Esophagus squamous epithelium (tissue), 5 donors: ENCODE measurements at places on chromosomes 5 and 9.

DNA sequence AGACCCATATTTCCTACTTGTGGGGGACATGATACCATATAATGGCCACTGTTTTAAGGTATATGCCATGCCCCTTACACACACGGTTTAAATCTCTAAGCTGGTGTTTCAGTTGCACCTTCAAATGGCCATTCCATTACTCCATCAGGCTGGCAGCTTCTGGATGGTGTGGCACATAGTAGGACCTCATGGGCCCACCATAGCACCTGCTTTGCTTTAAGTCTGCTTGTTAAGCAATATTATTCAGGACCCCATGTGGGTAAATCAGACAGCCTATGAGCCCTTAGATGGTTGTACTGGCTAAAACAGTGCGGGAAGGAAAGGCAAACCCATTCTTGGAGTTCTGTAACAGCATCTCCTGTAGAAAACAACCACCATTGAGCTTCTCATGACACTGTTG lies 27.4 kb upstream of the PANK3 start:
- DNase-seq: no peak

DNA sequence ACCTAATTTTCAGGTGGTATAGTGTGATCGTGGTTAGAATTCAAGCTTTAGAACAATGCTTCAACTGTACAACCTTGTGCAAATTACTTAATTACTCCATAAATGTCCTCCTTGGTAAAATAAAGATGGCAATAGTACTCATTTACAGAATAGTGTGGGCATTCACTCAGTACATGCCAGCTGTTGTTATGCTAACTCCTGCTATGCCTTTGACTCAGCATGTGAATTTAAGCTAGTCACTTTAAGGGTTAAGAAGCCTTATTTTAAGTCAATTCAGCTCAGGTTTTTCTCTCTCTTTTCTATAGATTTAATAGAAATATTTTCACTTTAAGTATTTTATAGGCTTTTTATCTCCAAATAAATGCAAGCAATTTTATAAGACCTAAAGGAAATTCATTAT lies 335.6 kb upstream of the ITGA1 start:
- DNase-seq: no peak

- no peak for DNase-seq
Measured at GRCh38 chr5:76521240-76521758, 101.9 kb downstream of the F2RL2 start.

GRCh38 chr9:94933511-94933828 lies 207.0 kb downstream of the AOPEP start:
- no peak for DNase-seq

GRCh38 chr9:34456746-34457145 lies 1.6 kb downstream of the FAM219A start:
- DNase-seq: no peak

GRCh38 chr9:113682297-113682771 lies 193.8 kb upstream of the ZNF618 start:
- DNase-seq: no peak

DNA sequence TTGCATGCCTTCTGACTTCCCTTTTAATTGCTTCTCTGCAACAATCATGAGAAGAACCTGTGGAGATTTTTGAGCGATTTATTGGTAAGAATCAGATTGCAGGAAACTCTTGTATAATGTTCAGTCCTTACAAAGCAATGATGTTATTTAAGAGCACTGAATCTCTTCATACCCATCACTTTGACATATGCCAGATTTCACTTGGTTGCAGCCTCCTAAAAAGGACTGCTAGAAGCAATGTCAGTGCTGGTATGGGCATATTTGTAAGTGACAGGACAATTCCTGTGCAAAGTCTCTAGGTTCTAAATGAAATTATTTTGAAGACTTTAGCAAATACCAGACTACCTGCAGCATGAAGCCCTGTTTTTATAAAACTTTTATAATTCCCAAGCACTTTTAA lies 2272.7 kb upstream of the WWC1 start:
- no peak for DNase-seq

DNA sequence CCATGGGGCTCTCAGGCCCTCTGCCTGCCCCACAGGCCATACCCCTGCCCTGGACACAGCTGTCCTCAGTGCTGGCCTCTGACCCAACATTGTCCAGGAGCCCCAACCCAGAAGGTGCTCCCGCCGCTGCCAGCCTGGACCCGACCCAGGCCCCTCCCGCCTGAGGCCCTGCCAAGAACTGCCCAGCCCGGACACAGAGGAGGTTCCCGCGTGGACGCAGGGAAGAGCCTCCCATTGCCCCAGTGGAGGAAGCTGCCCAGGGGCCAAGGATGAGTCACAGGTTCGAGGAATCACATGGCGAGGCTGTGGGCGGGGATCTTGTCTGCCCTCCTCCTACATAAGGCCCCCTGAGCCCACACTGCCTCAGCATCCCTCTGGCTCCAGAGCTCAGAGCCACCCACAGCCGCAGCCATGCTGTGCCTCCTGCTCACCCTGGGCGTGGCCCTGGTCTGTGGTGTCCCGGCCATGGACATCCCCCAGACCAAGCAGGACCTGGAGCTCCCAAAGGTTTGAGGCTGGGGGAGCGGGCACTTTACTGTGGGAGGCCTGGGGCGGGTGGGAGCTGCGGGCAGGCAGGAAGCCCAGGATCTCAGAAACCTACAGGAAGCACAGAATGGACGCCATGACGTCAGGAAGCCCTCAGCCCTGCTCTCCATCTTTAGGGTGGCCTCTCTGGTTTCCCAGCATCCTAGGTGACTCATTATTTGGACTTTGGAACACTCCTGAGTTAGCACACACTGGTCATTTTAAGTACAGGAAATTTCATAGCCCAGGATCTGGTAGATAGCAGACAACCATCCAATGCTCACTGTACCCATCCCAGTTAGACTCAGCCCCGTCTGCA lies at the start of gene PAEP:
Gene PAEP (plus strand): TSS at position 366 of the 844 bp plus-strand sequence.
- DNase-seq: no peak

DNA sequence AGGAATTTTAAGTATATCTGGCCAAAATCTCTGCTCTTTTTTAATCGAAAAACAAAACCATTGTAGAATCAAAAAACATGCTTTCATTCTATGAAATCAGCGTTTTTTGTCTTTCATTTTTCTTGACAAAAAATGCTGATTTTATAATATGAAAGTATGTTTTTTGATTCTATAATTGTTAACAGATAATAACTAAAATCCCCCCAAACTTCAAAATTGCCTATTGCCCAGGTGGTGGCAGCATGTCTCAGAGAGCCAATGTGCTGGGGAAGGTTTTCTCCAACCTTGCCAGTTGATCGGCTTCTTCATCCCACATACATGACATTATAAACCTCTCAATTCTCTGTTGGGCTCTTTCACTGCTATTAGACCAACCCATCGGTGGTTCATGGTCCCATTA lies 5.1 kb upstream of the SMIM15 start:
- no peak for DNase-seq

DNA sequence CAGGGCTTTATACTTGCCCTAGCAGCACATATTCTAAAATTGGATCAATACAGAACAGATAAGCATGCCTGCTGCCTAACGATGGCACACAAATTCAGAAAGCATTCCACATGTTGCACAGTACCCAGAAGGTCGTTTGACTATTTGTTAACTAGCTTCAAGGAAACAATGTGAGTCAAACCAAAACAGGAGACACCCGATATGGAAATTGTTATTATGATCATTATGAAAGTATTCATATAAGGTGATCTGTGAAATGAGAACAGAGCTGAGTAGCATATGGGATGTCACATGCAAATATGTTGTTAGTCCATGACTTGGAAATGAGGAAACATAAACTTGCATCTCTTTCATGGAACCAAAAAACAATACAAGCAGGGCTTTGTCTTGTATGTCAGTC lies 56.3 kb upstream of the BICD2 start:
- DNase-seq: no peak

DNA sequence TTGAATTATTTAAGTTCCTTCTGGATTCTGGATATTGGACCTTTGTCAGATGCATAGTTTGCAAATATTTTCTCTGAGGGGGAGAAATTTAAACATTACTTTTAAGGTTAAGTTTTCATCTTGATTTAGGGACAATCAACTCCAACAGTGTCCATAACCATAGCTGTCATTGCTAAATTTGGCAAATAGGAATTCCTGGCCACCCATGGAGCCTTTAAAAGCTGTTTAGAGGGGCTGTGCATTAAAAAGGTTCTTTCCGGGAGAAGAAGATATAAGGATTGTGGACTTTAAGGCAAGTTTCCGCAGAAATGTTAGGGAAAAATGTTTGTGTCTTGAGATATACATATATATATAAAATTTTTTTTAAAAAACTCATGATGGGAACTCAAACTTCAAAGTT lies 339.7 kb downstream of the ADAMTS6 start:
- DNase-seq: no peak

DNA sequence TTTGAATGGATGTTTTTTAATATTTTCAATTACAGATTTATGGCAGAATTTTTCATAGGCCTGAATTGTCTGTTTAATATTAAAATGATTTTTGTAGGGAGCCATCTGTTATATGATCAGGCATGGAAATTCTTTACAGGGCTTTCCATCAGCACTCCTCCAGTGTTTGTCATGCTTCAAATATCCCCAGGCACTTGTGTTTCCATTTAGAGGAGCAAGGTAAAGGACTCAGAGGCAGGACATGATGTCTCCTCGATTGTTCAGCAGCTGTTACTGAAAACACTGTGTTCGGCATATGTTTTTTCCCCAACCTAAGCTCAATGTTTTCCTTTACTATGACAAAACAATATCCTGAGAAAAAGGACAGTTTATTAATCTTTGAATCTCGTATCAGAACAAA lies 172.3 kb upstream of the RFX3 start:
- DNase-seq: no peak

- no peak for DNase-seq
Measured at GRCh38 chr9:38274800-38275199, 117.7 kb upstream of the ALDH1B1 start.

GRCh38 chr9:89421595-89421994 lies 76.3 kb downstream of the SEMA4D start:
- DNase-seq: no peak

DNA sequence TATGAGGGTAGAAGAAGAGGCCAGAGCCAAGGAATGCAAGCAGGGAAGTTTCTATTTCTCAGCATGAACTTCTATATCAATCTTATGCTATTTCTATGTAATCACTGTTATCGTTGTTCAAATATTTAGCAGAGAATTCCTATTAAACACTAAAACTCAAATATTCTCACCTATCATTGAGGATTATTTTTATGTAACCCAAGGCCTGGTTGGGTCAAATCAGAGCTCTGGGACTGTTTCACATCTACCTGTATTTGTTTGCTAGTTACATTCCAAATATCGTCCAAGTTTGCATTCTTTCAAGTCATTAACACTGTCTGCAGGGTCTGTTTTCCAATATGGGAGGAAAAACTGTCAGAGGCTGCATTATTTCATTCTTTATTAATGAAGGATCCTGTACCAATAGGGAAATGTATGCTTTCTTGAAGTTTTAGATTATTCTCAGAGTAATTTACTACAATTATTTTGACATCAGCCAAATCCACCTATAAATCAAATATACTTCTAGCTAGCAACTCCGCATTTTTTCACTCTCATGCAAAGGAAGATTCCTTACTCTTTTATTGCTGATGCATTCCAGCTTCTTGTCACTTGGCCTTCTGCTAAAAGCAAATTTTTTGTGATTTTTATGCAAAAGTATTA lies 52.2 kb downstream of the LURAP1L start:
- DNase-seq: no peak

DNA sequence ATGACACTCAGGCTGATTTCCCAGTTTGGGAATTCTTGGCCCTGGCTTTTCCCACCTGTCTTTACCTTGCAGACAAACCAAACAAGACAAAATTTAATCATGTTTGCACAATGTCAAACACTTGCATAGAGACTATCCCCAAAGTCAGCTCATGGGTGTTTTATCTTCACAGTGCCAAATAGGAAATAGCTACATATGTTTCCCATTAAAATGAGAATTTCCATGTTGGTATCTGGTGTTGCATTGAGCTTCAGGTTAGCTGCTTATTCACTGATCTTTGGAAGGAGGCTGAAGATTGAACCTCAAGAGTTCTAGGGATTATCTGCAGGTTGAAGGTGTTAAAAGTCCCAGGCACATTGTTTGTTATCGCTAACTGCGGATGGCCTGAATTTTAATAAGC lies 19.5 kb downstream of the MAP1B start:
- no peak for DNase-seq

DNA sequence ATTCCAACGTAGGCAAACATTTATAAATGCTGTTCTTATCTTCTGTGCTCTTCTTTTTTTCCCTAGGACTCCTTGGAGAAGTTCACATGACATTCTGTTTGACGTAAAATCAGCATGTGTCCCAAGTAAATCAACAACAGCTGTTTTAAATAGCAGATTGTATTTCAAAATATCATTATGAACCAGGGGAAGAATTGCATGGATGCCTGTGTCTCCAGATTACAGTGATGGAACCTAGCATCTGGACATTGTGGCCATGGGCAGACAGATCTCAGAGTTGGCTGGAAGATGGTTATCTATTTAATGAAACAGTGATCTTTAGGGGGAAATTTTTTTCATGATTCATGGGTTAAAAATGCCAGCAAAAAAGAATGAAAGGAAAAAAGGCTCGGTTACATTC lies 222.0 kb downstream of the MAN2A1 start:
- DNase-seq: no peak

DNA sequence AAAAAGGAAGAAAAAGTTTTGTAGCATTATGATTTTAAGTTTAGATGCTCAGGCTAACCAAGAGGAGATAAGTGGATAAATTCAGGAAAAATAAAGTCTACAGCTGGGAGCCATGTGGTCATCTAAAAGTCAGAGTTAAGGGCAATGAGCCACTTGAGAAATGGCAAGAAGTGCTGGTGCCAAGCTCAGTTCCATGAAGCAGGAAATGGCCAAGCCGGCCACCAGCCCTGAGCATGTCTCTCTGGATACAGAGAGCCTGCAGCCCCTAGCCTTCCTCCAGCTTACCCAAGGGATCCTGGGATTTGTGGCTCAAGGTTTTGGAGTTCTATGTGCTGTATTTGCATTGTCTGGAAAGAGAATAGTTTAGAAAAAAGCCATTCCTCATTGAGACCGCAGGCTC lies 12.2 kb upstream of the S1PR3 start:
- DNase-seq: no peak

GRCh38 chr9:115596021-115596745 lies 478.2 kb upstream of the TNC start:
- DNase-seq: no peak

DNA sequence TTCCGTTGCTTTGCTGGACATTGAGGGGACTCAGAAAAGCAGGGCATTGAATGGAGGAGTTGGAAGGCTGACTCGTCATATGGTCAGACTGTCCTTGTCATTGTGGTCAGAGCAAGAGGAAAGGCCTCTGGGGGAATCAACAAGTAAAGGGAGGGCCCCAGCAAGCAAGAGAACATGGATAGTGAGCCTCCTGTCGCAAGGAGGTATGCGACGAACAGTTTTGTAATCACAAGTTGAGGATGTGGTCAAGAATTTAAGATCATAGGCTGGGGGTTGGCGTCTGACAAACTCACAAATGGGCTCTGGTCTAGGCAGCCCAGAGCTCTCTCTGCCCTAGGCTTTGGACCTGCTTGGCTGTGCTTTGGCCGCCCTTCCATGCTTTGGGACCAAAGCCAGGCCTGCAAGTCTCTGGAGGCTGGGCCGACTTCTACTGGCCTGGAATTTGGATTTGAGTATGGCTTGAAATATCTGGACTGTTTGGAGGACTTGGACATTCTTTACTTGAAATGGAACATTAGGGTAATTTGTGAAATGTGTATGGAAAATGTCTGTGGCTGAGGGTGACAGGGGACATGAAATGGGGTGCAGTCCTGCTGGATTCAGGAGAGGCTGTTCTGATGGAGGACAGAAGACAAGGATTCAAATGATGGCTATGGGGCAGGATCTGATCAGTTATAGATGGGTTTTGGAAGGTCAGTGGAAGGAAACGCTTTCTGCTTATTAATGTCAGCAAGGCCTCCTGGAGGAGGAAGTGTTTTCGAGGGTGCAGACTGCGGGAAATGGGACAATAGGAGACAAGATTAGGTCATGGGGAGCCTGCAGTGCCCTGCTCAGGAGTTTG lies 19.2 kb upstream of the NDST1 start:
- no peak for DNase-seq
